ENCODE measurements at places on chromosomes 4 and X. TPM values are rescaled to one million over a fixed set of nuclear protein-coding genes. Genes with fewer than 3 reads are reported as not detected.

Gene CXCL10
- 1.4 TPM for total RNA-seq

Gene PAGE4
- not detected for total RNA-seq

Gene EPHA5
- 0.22 TPM for total RNA-seq

- H3K27ac ChIP-seq: no peak overlapping the region
- H3K27me3 ChIP-seq: no peaks in the 10 kb centered on the region
- no peaks in the 10 kb centered on the region for H3K4me1 ChIP-seq
Observed at GRCh38 chr4:106444557-106444956, 76.0 kb upstream of the GIMD1 start.

GRCh38 chr4:153207567-153207966, 3.3 kb downstream of the TRIM2 start:
- peak; percentile 44 for DNase-seq
- H3K27ac ChIP-seq: no peak overlapping the region
- no peaks in the 10 kb centered on the region for H3K27me3 ChIP-seq
- H3K4me1 ChIP-seq: peaks cover 10% of the 10 kb centered on the region
- H3K4me3 ChIP-seq: no peak overlapping the region
